HFFc6 (cell line): ENCODE measurements at places on chromosomes 16 and 17. TPM values are rescaled to one million over a fixed set of nuclear protein-coding genes. Genes with fewer than 3 reads are reported as not detected.
A peak's percentile ranks its signal among the peaks of the same experiment; 100 is the strongest.

GRCh38 chr17:56358651-56359050 is 205.4 kb downstream of the ANKFN1 start:
- DNase-seq = no peak

DNA sequence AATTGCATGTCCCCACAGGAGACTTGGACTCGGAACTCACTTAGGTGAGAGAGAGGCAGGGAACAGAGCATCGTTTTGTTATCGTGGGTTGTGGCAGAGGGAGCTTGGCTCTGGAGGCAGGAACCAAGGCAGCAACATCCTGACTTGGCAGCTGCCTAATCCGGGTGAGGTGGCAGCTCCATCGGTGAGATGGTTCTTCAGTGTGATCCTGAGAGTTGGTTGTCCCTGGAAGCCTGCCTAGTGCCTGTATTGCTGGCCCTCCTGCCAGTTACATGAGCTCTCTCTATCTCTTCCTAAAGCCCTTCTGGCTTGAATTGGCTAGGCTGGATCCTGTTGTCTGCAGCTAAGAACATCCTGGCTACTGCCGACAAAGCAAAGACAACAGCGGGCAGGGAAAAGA is 19.9 kb upstream of the SEC14L1 start:
- DNase-seq = no peak

GRCh38 chr16:27301236-27301861 is 12.4 kb upstream of the IL4R start:
- DNase-seq = no peak

- DNase-seq = no peak
These were observed 45.3 kb upstream of the ZCCHC14 start for GRCh38 chr16:87538160-87538559.

DNA sequence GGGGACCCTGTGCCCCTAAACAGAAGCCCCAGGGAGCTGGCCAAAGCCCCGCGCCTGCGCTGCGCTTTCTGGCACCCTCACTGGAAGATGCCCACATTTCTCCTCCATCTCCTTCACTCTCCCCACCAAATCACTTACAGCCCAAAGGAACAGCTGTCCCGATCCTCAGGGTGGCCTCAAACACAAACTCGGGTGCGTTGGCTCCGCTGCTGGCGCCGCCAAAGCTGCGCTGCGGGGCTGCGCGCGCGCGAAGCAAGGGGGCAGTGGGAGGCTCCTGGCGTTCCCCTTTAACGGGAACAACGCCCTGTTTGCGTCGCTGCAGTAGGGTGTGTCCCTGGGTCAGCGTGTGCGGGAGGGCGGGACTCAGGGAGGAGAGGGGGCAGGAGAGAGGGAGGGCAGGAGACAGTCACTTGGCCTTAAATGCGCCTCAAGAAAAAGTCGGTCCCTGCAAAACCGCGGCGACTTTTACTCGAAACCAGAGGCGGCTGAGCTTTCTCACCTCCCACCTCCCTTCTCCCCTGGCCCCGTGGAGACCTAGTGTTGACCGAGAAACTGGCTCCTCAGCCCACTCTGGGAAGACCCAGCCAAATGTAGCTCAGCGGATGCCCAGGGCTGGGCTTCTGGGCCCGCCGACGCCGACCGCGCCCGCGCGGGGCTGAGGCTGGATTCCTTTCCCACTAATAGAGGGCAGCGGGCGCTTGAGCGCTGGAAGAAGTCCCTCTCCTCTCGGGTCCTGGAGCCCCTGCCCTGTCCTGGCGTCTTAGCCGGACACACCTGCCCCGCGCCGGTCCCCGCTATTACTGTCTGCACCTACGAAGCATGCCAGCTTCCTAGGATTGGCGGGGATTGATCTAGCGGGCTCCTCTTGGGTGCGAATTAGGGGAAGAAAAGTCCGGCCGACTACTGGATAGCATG is 2.6 kb downstream of the PMP22 start:
- peak; percentile 84 for DNase-seq

DNA sequence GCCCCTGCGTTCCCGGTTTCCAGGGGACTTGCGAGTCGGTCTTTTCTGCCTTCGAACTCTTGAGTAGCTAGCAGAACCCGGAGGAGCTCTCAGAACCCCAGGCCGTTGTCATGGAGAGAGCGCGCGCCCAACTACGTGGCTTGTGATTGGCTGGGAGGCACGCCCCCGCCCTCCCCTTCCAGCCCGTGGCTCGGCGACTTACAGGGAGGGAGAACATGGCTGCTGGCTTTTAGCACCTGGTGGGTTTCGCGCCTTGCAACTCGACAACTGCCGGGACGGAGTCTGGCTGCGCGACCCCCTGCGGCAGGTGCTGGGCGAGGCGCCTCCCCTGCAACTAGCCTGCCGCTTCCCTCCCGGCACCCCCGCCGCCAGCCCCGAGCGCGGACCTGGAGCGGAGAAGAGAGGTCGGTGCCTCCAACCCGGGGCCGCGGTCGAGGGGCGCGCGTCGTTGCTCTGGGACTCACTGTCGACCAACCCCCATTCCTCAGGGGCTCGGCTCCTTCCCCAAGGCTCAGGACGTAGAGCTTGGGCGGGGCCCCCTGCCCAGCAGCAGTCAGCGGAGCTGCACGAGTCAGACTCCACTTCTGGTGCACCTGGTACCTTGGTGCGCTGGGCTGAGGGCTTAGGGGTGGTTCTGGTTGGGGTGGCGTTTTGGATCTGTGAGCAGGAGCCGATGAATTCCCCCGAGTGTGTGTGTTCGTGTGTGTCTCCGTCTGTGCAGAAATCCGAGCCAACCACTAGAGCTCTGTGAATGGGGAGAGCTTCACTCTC is 9.0 kb upstream of the ZFP90 start:
- DNase-seq = peak; percentile 79

- DNase-seq = no peak
These were observed 97.8 kb upstream of the MED13 start for GRCh38 chr17:62162898-62163297.

DNA sequence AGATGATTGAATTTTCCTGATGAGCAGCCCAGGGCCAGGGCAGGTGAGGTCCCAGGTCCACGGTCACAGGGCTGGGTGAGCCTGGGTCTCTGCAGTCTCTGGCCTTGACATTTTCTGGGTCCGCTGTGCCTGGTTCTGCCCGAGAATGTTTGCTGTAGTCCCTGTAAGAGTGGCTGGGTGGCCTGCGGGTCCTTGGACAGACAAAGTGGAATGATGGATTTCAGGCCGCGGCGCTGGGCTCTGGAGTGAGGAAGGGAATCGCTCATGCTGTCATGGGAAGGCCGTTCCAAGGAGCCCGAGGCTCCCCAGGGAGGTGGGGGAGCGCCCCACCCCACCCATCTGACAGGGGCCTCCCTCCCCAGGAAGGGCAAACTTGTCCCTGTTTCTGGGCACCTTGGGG is 153.5 kb upstream of the CIBAR2 start:
- DNase-seq = no peak

- no peak for DNase-seq
These were observed 140.8 kb downstream of the HAPSTR1 start for GRCh38 chr16:9232102-9232770.

DNA sequence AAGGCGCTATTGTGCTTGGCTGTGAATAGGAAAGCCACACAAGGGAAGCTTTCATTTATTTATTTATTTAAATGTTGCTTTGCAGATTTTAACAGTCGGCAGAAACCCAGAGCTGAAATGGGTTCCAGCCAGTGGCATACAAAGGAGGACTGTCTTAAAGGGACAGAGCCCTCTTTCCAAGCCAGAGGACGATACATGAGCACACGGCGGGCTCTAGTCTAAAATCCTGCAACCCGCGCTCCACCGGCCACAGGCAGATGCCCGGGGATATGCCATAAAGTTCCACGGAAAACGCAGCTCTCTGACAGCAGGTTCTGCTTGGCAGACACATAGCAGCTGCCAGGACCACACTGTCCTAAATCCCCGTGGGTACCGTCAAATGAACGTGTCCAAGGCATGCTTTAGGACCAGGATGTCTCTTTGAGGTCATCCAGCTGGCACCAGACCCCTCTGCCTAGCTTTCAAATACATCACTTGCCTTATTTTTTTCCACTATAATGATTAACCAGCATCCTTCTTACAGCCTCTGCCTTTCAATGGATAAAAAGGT is 64.6 kb downstream of the CYTH1 start:
- peak; percentile 20 for DNase-seq

- DNase-seq = no peak
These were observed 24.8 kb downstream of the RPGRIP1L start for GRCh38 chr16:53678756-53679343.

DNA sequence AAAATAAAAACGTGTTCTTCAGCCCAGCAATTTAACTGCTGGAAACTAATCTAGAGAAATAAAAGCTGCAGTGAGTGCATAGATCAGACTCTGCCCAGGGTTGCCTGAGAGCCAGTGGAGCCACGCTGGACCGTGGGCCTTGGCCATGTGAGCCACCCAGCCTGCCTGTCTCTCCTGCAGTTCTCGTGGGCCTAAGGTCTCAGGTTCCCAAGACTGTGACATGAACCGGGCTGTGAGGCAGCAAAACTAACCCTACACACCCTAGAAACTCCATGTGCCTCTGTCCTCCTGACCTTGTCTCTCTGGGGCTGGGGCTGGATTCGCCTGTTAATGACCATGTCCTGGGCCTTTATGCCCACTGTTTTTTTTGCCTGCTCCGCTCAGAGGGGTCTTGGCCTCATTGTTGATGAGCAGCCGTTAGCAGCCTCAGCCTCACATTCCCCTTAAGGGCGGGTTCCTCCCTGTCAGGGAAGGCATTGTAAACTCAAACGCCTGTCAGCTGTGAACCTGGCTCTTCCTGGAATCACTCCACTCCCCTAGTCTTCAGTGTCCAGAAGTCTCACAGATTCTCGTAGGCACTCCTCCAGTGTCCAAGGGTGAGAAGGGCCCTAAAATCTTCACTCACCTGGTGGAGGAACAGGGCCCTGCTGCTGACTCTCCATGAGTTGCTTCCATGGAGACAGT is 16.9 kb downstream of the C16orf90 start:
- DNase-seq = no peak

DNA sequence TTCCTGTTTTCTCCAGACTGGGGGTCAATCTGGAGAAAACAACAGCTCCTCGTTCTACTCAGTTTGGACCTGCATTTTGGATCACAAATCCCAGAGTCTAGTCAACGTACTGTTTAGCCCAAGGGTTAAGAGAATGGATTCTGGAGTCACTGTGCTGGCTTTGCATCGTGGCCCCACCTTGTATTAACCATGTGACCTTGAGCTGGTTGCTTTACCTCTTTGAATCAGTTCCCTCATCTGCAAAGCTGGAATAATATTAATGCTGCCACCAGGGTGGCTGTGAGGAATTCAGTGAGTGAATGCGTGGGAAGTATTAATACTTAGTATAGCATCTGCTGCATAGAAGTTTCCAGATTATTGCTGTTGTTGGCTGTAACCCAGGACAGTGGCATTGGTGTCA is 11.3 kb upstream of the DHRS7C start:
- no peak for DNase-seq

- no peak for DNase-seq
These were observed 30.7 kb downstream of the CEP95 start for GRCh38 chr17:64537488-64537887.

- DNase-seq = no peak
These were observed 83.6 kb downstream of the IRF8 start for GRCh38 chr16:85982563-85982939.

DNA sequence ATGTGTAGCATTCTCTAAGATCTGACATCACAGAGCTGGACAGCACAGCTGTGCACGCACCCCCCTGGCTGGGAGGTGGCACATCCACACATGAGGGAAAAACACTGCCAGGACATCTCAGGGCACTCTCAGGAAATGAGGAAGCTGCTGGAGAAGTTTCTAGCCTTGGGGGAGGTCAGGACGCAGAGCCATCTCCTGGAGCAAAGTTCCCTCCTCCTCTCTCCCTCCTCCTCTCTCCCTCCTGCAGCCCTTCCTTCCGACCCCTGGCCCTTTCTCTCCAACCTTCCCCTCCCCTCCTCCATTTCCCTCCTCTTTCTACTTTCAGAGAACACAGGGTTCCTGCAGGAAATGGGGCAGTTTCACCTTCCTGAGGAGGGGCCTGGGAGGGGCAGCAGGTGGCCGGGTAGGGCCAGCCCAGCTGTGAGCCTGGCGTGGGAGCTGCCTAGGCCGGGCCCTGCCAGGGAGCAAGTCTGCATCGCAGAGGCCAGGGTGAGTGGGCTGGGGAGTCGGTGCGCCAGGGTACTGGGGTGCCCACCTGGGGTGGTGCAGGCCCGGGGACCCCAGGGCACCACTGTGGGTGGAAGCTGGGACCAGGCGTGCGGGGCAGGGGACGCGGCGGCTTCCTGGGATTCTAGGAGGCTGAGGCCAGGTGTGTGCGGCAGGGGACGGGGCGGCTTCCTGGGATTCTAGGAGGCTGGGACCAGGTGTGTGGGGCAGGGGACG is at the start of gene DPEP1:
DPEP1 (plus strand) TSS at position 412 of the 723 bp plus-strand sequence. CDS start 16,769 bp downstream, outside the sequence.
- DNase-seq = no peak

GRCh38 chr16:11319529-11320146 is 25.6 kb upstream of the RMI2 start:
- DNase-seq = no peak

- peak; percentile 25 for DNase-seq
These were observed 7.9 kb downstream of the ELMO3 start for GRCh38 chr16:67206838-67207248.

- no peak for DNase-seq
These were observed 62.7 kb upstream of the IRX6 start for GRCh38 chr16:55261301-55261700.

DNA sequence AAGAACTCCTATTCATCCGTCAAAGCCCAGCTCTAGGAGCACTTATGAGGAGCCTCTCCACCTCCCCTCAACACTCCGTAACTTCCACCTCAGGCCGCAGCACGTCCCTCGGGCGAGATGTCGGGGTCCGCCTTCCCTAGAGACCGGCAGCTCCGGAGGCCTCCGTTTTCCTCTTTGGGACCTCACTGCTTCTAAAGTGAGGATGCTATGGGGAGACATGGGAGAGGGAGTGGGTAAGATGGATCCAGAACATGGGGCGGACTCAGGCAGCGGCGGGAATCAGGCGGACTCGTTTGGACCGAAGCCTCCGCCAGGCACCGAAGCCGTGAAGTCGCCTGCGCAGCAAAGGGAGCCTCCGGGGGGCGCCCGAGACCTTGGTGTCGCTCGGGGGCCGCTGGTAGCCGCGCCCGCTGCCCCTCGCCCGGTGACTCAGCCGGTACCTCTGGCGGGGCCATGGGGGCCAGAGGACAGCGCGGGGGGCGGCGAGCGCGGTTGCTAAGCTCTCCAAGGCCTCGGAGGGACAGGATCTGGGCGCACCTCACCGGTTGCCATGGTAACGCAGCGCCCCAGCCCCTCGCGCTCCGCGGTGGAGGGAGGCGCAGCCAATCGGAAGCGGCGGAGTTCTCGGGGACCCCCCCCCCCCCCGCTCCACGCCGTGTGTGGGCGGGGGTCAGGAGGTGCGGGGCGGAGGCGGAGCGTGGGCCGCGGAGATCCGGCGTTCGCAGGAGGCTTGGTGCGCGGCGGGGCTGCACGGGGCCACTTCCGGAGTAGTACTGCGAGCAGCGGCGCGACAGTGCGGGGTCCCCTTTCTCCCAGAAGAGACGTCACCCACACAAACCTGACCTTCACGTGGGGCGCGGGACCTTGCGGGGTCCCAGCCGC is 1.3 kb upstream of the HIC1 start:
- DNase-seq = peak; percentile 71

The DNAJC7 gene
- total RNA-seq = 93.9 and 102 TPM in 2 replicates

The MT1A gene
- 0.72 TPM in 1 of 3 replicates, not detected in the others for total RNA-seq

The HBQ1 gene
- total RNA-seq = 0.48 to 0.49 TPM in 2 of 3 replicates, not detected in the other

The SYNGR3 gene
- total RNA-seq = 1.1 to 1.6 TPM (median 1.4 TPM) in 3 replicates

The IL4R gene
- 22.3 to 25.6 TPM (median 23.2 TPM) in 3 replicates for total RNA-seq

The PHOSPHO1 gene
- total RNA-seq = 0.22 TPM in 1 of 3 replicates, not detected in the others

The OTOP2 gene
- not detected in 3 replicates for total RNA-seq

The TNFRSF17 gene
- 0.28 TPM in 1 of 2 replicates, not detected in the other for total RNA-seq

The PIRT gene
- not detected in 3 replicates for total RNA-seq

The CCR7 gene
- not detected in 3 replicates for total RNA-seq

The KRTAP1-3 gene
- not detected in 3 replicates for total RNA-seq

The CDH1 gene
- total RNA-seq = 0.24 to 0.99 TPM (median 0.30 TPM) in 3 replicates

The AGRP gene
- not detected in 3 replicates for total RNA-seq
